ENCODE measurements at places on chromosomes 1 and 21.

GRCh38 chr1:53089478-53090226 is 27.6 kb downstream of the PODN start:
- DNase-seq, result no peak

DNA sequence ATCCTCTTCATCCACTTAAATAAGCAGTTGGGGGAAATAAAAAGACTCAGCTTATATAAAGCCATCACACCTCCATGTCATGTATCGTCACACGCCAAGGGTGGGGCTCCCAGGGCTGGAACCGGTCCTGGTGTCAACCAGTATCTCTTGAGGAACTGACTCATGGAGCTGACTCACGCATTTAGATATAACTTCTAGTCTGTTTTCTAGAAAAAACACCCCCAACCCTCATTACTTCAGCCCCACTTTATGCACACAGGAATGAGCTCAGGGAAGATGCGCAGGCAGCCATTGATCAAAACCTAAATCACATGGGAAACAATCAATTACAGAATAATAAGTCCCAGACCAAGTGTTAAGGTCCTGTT is 6.9 kb upstream of the IL22RA1 start:
- DNase-seq, result no peak

DNA sequence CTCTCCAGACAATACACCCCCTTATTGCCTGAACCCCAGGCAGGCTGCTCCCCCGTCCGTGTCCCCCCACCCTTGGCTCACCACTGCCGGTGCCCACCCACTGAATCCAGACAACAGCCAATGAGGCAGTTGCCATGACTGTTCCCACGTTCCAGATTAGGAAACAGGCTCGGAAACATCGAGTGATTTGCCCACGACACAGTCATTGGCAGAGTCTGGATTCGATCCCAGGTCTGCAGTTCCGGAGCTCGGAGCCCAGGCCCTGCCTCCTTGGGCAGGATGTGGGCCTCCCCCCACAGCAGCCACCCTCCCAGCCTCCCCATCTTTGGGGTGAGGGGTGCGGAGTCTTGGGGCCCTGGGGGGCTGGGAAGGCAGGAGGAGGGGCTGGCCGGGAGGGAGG is 20.3 kb upstream of the CLSTN1 start:
- DNase-seq, result no peak

GRCh38 chr21:14284481-14284880 is 68.5 kb downstream of the RBM11 start:
- DNase-seq, result no peak

DNA sequence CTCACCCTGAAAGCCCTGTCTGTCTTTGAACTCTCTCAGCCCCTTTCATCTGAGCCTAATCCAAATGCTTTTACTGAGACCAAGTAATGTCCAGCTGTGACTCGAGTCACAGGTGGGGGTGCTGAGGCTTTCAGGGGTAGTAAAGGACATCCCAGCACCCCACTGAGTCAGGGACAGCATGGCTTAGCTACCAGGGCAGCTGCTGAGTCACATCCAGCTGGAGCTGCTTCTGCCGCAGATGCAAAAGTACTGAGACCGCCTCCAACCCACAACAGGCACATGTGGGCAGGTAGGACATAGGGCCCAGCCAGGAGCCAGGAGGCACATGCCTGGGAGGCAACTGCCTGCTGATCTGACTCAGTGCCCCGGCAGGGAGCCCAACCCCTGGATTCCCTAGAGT is 6.7 kb upstream of the VSIG8 start:
- DNase-seq, result no peak

- no peak for DNase-seq
These were observed 120.9 kb upstream of the PPP2R5A start for GRCh38 chr1:212164095-212164872.

- DNase-seq, result no peak
These were observed 32.4 kb upstream of the ATP1A1 start for GRCh38 chr1:116340506-116341231.

Measured in NCI-H446 (cell line).